ENCODE measurements at places on chromosomes 4 and X.

DNA sequence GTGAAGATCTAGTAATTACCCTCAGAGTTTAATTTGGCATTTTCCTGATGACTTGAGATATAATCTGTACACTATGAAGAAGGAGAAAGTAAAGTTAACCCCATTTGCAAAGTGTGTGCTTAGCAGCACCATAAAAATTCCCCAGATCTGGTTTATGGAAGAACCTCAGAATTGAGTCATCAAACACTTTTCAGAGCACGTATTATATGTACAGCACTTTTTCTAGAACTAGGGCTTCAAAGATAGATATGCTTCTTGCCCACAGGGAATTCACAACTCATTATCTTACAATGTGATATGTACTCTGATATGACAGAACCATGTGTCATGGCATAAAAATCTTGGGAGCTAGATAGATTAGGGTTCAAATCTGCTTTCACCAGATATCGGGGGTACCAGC lies 150.9 kb downstream of the SLC10A7 start:
- ATAC-seq: no peak

DNA sequence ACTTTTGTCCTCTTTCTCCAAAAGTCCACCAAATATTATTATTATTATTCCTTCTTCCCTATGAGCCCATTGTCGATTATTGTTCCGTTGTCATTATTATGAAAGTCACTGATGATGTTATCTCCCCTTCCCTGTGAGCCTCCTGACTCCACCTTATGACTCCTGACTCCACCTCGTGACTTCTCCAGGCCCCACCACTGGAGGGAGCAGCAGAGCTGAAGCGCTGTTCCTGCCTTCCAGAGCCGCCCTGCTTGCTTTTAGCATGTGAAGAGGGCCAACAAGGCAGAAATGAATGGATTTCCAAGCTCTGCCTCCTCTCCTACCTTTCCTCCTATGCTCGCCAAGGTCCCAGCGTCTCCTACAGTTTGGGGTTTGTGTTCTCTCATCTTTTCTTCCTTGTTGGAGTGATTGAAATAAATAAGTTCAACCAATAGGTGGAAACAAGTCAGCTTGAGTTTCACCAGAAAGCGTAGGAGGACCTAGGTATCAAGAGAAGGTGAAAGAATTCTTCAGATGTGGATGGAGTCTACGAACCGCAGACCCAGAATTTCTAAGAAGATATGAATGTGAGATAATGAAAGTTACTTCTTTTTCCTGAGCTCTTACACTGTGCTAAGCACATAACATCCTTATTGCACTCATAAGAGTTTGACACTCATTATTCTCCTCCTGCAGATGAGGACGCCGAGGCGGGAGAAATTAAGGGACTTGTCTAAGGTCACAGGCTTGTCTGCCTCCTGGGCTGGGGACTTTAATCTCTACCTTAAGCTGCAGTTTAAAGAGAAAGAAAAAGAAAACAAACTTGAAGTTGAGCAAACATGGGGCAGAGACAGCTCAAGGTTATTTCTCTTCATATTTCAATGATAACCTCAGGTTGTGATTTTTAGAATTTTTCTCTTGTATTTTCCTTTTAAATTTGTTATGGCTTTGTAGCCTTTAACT lies 26.1 kb downstream of the IGSF1 start:
- no peak for ATAC-seq

DNA sequence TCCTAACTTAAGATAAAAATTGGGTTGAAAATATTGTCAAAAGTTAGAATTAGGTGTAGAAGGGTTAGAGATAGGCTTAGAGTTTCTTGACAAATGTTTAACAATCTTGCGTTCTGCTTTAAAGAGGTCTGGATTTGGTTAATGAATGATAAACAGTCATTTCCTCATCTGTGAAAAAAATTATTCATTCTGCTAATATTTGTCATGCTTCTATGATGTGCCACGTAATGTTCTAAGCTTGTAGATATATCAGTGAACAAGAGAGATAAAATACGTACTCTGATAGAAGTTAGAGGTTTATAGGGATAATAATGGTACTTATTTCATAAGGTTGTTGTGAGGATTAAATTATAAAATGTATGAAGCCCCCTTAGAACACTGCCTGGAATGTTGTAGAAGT lies 443.0 kb upstream of the GALNT7 start:
- no peak for ATAC-seq

DNA sequence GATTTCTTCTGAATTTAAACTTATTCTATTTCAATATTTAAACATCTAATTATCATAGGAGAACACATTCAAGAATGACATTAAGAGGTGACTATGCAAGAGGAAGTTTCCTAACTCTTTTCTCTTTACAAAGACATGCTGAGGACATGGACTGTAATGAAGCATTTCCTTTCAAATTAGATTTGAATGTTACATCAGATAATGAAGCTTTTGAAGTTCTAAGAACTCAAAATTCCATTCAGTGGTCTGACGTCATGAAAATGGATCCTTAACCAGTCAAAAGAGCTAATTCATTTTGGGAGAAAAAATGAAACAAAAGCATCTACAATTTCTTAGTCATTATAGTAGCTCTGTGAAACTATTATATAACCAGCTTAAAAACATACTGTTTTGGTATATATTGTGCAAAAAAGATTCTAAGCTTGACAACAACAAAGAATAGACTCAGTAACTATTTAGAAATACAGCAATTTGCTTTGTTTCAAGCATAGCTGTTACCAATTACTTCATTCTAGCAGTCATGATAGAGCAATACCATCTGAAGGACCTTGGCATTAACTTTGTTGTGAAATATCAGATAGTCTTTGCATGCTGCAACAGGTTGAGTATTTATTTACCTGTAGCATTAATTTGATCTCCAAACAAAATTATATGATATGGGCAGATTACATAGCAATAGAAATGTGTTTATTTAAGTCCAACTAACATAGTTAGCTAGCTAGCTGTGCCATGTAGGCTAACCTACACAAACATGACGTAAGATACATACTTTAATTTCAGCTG lies 13.7 kb upstream of the DTHD1 start:
- no peak for ATAC-seq

DNA sequence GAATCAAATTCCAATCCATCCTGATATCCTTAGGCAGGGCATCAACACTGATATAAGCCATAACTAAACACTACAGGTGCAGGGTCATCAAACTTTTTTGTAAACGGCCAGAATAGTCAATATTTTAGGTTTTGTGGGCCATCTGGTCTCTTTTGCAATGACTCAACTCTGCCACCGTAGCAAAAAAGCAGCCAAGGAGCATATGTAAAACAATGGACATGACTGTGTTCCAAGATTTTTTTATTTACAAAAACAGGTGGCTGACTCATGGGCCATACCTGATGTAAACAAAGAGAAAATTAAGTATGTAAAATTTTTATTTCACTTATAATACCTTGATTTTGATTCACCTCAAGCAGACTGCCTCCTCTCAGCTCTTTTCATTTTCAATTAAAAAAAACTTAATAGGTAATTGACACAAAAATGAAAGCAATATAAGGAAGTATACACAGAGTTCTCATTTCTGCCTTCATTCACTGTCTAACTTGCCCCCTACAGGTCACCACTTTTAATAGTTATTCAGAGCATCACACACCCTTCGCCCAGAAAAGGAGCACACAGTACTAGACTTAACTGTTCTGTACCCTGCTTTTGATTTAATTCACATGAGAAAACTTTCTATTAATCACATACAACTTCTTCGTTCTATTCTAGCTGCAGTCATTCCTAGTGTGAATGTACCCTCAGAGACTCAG lies 35.3 kb upstream of the GPM6B start:
- ATAC-seq: no peak

DNA sequence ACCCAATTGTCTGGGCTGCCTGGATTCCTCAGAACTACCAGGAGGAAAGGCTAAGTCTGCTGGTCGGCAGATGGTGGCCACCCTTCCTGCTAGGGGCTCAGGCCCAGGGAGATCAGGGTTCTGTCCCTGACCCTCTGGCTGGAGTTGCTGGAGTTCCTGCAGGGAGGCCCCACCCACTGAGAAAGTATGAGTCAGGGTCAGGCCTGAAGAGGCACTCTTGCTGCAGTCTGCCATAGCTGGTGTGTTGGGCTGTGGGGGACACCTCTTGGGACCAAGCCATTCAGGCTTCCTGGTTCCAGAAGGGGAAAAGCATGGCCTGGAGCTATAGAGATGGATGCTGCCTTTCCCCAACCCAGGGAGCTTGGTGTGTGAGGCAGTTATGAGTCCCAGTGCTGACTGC lies 40.4 kb upstream of the PCDH18 start:
- no peak for ATAC-seq

All from motor neuron (in vitro differentiated cells).